ENCODE measurements at places on chromosomes 2 and 18.

- peak; percentile 31 for DNase-seq
Observed at GRCh38 chr2:71064754-71065621, 3.5 kb upstream of the NAGK start.

GRCh38 chr2:239321596-239322415 is 79.0 kb downstream of the HDAC4 start:
- no peak for DNase-seq

GRCh38 chr2:230693411-230693810 is 19.2 kb upstream of the CAB39 start:
- DNase-seq = no peak

DNA sequence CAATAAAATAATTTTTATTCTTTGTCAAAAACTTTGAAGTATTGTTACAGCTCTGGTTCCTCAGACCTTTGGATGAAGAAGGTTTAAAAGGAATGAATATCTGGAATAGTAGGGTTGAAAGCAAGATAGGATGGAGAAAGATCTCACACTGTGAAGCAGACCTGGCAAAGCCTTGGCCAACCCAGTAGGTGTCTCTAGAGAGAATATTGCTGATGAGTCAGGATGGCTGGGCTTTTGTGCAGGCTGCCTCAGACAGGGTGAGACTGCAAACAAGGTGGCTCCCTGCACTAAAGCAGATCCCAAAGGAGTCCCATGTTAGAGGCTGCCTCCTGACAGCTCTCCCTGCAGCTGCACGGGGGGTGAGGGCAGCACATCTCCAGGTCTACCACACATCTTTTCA is 226.0 kb upstream of the ITGA4 start:
- DNase-seq = no peak

GRCh38 chr2:177592397-177592796 is 199.8 kb downstream of the AGPS start:
- DNase-seq = no peak
